ENCODE measurements at places on chromosomes 6 and 20.

GRCh38 chr6:34544776-34545471 lies 11.2 kb downstream of the SPDEF start:
- no peak for DNase-seq

GRCh38 chr6:133630651-133631050 lies 258.3 kb upstream of the TCF21 start:
- DNase-seq = no peak

DNA sequence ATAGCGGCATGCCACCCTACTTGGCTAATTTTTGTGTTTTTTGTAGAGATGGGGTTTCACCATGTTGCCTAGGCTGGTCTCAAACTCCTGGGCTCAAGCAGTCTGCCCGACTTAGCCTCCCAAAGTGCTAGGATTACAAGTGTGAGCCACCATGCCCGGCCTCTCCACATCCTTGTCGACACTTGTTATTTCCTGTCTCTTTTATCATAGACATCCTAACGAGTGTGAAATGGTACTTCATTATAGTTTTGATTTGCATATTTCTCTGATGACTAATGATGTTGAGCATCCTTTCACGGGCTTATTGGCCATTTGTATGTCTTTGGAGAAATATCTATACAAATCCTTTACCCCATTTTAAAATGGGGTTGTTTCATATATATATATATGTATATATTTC lies 39.0 kb upstream of the ASXL1 start:
- no peak for DNase-seq

GRCh38 chr20:45798935-45799642 lies 7.3 kb downstream of the DNTTIP1 start:
- no peak for DNase-seq

- DNase-seq = no peak
Observed at GRCh38 chr6:157905590-157906342, 75.9 kb upstream of the SYNJ2 start.

DNA sequence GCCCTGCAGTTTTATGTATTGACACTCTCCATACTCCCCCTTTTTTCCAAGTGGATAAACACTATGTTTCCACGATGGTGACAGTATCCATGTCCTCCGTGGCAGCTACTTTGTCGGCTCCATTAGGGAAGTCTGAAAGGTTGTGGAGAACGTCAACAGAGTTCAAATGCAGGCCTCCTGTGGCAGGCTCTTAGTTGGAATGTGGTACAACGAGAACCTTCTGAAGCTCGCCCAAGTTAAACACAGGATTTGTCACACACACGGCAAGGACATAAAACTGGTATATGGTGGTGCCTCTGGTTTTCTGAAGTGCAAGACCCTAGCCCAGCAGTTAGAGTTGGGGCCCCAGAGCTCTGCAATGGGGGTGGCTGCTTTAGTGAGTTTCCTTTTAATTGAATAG lies 187.0 kb upstream of the TAB2 start:
- DNase-seq = no peak

- no peak for DNase-seq
Observed at GRCh38 chr20:56171087-56172012, 77.2 kb upstream of the MC3R start.

- DNase-seq = no peak
Observed at GRCh38 chr6:85388531-85388930, 61.4 kb upstream of the NT5E start.

DNA sequence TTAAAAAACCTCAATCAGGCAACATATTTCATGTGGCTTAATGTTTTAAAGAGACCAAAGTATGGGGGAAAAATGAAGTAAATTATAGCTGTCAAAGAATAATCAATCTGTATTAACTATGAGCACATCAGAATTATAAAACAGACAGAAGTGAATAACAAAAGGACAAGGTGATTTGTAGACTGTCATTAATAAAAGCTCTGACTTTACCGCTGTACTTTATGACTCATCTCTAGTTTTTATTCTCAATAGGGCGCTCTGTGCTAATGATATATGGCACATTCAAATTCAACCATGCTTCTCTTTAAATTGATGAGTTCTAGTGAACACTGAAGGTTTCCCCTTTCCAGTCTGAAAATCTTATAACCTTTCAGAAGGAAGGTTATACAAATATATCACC lies 72.0 kb downstream of the PREP start:
- DNase-seq = no peak

GRCh38 chr6:150435832-150436231 lies 67.0 kb downstream of the IYD start:
- DNase-seq = no peak

DNA sequence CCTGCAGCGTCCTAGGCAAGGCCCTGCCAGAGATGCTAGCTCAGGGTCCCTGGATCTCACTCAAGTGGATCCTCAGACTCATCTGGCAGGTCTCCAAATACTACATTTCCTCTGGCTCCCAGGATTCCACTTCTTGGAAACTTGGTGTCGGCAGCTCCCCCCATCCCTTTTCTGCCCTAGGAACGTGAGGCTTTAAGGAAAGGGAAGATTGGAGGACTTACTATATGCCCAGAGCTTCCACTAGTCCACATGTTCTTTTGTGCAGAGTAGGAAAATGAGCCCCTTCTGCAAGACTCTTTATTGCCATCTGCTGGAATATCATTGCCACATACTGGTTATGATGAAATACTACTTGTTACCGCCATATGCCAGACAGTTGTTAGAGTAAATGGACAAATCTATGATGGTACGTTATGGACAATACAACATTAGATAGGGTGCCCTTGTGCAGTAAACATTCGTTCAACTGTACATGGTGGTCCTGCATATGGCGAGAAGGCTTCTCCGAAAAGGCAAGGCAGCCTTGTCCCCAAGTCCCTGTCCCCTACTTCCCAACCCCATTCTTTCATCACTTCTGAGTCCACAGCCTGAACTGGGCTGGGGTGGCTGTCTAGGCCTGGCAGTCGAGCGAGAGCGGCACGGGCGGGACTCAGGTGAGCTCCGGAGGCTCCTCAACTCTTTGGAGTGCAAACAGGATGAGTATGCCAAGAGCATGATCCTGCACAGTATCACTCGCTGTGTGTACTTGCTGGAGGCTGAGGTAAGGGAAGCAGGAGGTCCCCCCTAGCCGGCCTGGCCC lies 780 bp downstream of the ARMC12 start:
- no peak for DNase-seq

GRCh38 chr6:107032051-107032450 lies 4.1 kb downstream of the MTRES1 start:
- DNase-seq = no peak

All from stimulated activated CD8-positive, alpha-beta memory T cell treated with anti-CD3 and anti-CD28 coated beads, Interleukin-7, amount 100 ng/mL, for 1 hour (primary cell).